Renal pelvis (tissue), 12 donors: ENCODE measurements at places on chromosomes 11 and 22.

DNA sequence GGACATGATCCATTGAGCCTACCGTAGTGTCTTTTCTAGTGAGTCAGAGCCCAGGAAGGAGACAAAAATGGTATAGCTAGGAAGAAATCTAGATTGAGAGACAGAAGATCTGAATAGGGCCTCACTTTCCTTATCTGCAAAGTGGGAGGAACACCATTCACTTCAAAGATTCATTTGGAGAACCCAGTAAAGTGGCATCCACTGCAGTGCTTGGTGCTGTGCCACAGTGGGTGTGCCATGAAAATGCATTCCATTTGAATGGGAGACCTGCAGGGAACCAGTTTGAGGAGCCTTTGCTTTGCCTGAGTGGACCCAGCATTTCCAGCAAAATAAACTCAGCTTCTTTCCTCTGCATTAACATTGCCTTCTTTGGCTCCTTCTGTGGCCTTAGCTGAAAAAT is 470.5 kb upstream of the CADM1 start:
- DNase-seq, result no peak

- DNase-seq, result no peak
Measured at GRCh38 chr22:32206774-32207758, 2.2 kb upstream of the RFPL2 start.

DNA sequence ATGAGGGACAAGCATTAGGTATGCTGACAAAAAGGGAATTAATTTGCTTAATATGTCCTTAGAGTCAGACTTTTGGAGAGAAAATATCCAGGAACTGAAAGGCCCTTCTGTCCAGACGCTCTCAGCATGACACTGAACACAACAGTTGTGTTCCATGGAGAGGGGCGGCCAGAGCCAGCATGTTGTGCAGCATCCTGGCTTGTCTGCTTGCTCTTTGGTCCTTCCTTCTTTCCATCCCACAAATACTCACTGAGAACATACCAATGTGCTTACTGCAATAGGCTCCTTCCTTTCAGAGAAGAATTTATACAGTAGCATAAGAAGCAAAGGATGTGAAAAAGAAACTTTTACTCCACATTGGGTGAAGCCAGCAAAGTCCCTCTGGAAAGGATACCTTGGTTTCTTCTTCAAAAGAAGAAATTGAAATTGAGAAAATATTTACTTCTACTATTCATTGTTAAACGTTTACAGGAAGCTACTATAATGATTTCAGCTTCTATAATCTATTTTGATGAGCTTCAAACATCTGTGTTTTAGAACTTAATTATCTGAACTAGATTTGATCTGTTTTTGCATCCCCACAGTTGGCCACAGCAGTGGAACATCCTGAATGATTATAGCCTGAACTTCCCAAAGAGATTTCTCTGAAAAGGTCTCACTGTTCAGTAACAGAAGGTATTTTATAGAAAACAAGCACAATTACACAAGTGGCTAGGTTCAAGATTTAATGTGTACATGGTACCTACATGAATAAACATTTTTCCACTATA is 304.1 kb upstream of the PITPNB start:
- DNase-seq, result no peak

DNA sequence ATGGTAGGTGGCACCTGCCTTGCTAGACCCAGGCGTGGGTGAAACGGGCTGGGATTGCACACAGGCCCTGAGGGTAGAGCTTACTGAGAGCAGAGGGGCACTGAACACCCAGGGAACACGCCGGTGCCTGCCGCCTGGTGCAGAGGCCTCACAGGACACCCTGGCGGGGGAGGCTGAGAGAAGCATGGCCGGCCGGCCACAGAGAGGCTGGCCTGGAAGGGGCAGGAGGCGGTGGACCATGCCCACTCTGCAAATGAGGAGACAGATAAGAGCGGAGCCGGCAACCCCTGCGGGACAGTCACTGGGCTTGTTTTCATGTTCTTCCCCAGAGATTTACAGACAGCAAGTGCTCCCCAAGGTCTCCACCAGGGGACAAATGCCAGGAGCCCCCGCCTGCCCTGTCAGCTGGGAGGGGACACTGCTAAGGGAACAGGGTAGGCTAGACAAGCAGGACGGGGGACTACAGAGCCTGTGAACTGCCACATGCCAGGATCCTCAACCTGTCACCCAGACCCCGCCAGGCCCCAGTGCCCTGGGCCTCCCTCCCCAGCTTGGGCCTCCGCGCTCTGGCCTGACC is 38.5 kb upstream of the TCF20 start:
- peak; percentile 64 for DNase-seq

DNA sequence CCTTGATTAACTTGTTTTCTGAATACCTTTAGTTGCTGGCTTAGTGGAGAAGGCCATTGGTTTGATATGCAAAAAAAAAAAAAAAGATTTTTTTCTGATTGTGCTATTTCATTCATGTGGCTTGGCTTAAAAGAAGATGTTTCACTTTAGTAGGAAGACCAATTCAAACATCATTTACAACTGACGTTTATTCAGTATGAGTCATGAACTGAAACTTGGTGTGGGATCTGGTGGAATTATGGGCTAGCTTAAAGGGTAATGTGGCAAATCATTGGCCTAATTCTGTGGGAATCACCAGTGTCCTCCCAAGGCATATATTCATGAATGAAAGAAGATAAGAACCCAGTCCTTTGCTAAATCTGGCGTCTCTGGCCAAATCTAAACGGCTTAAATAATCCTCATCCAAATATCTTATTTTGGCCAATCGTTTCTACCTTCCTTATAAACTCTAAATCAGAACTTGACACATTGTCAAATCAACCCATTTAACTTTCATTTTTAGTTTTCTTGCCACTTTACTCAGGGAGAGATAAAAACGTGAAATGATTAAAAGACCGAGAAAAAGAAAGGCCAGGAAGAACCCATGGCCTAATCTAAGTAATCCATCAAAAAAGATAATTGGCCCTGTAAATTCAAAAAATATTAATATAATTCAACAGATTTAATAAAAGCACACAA is 77.0 kb downstream of the DDIAS start:
- DNase-seq, result no peak

- peak; percentile 45 for DNase-seq
Measured at GRCh38 chr11:41201156-41201555, 258.3 kb downstream of the LRRC4C start.

DNA sequence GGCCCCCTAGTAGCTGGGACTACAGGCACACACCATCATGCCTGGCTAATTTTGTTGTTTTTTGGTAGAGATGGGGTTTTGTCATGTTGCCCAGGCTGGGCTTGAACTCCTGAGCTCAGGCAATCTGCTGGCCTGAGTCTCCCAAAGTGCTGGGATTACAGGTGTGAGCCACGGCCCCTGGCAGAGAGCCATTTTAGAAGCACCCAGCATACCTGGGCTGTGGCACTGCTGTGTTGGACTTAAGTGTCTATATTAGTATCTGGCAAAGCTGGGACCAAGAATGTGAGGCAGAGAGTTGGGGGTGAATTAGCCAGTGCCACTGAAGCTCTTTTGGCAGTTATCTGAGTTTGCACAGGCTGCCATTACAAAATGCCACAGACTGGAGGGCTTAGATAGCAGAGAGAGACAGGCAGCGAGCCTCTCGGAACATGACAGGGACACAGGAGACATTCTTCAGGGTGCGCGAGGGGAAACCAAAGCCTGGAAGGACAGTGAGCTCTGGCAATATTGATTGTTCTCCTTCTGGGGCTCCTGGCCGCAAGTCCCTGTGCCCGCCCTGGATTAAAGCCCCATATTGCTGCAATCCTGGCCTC is 87.7 kb upstream of the ALX4 start:
- no peak for DNase-seq

- DNase-seq, result peak; percentile 64
Measured at GRCh38 chr22:38712486-38713207, 6.9 kb downstream of the GTPBP1 start.

- no peak for DNase-seq
Measured at GRCh38 chr22:36816339-36816635, 548 bp downstream of the PVALB start.

- no peak for DNase-seq
Measured at GRCh38 chr11:127199306-127199801, 198.8 kb upstream of the KIRREL3 start.

DNA sequence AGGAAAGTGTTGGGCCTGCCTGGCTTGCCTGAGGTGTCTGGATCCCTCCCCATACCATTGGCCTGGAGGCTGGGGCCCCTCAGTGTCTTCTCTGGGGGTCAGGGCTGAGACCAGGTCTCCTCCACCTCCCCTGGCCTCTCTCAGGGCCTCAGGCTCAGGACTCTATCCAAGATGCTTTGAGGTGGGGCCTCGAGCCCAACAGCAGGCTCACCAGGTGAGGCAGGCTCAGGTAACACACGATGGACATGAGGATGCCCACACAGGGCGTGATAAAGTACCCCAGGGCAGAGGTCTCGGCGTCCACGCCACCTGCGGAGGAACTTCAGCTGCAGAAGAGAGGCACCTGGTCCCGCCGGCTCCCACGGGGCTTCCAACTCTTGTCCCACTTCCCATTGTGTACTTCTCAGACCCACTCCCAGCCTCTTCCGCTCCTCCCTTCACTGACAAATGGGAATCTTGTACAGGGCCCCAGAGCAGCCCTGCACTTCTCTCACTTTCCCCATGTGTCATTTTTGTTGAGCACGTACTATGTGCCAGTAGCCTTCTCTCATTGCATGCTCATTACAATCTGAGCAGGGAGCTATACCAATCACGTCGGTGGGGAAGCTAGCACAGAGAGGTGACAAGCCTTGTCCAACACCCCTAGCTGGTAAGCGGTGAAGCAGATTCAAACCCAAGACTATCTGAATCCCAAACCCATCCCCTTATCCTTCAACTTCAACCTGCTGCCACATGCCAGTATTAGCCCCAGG is 3.8 kb downstream of the SLC29A2 start:
- no peak for DNase-seq

GRCh38 chr22:45709866-45710265 is 38.2 kb downstream of the ATXN10 start:
- no peak for DNase-seq

DNA sequence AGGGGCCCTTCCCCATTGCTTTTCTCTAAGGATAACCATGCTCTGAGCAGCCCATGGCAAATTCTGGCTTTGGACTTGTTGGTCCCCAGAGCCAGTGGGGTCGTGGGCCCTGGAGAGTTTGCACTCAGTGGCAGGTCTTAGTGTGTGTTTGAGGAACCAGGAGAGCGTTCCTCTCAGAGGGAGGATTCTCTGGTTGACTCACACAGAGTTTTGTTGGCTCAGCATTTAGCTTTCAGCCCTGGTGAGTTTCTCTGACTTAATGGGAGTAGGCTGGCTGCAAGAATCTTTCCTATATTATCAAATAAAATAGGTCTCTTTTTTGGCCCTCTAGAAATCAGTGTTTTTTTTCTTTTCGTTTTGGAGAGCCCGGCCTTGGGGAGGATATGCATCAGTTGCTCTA is 20.9 kb downstream of the ST14 start:
- DNase-seq, result no peak

- no peak for DNase-seq
Measured at GRCh38 chr11:75663808-75664207, 5.0 kb downstream of the MAP6 start.

DNA sequence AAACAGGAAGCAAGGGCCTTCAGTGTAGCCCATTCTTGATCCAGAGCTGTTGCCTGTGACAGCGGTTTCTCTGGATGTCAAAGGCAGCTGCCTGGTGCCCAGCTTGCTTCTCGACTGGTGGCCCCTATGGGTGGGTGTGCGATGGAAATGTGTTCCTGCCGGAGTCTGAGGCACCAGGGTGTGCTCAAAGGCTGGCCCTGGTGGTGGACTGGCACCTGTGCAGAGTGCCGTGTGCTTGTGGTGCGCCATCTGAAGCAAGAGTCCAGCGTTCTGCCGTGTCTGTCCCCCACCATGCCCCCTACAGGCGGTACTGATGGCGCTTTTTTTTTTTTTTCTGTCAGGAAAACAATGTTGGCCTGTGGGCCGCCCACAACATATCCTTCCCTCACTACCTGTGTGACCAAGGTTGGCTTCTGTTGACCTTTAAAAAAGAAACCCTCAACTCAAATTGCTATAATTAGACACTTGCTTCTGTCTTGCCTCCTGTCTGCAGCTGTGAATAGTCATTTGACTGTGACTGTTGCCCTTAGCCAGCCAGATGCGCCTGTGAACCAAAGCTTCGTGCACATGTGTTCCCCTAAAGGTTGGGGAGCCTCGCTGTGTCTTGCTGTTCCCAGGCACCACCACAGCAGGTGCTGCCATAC is 4.7 kb upstream of the RANBP1 start:
- no peak for DNase-seq

DNA sequence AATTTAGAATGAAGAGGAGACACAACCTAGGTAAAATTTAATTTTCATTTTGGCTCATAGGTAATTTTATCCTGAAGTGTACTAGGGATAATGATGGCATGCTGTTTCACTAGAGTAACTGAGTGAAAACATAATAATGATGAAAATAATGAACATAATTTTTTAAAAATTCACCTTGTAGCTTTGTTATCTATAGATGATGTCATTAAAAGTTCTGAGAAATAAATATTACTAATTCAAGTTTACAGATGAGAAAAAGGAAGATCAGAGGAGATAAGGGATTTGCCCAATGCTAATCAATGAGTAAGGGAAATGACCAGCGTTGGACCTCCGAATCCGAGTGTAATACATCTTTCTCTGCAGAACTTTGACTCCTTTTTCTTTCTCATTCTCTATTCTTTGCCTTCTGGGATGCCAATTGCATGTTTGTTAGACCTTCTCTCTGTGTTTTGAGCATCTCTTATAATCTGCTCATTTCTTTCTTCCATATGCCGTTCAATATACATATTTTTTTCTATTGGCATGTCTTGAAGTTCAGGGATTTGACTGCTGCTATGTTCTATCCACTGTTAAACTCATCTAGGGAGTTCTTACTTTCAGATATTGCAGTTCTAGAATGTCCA is 186.5 kb downstream of the SNX19 start:
- no peak for DNase-seq

GRCh38 chr22:36855478-36855877 is 5.3 kb upstream of the NCF4 start:
- no peak for DNase-seq

DNA sequence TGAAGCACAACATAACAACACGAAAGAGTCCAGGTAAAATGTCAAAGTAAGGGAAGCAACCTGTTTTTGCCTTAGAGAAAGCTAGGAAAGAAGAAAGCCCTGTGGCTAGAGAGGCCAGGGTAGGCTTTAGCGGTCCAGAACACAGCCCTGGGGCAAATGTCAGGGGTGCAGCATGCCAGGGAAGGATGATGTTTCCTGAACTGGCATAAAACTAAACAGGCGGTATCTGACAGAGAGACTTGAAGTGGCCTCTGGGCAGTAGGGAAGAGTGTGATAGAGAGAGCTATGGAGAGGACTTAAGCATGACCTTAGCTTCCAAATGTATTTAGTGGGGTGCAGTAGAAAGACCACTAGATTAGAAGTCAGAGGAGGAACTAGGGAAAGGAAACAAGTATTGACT is 103.5 kb downstream of the KCNC1 start:
- no peak for DNase-seq

- DNase-seq, result peak; percentile 52
Measured at GRCh38 chr11:41237382-41237781, 222.1 kb downstream of the LRRC4C start.

DNA sequence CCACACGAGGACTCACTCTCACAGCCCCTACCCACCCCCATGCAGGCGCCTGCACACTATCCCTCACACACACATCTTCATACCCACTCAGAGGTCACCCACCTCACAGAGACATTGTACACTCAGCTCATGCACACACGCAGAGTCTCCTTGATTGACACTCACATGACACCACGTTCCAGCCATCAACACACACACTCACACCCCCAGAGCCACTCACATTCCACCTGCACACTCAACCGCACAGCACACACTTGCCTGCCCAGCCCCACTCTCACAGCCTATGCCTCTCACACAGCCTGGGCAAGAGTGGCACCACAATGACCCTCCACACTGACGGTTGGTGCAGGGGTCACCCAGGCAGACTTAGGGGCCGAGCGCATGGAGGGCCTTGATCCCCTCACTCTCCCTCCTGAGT is 2.2 kb downstream of the SPI1 start:
- peak; percentile 62 for DNase-seq
